ENCODE measurements at places on chromosomes 7 and 10.

DNA sequence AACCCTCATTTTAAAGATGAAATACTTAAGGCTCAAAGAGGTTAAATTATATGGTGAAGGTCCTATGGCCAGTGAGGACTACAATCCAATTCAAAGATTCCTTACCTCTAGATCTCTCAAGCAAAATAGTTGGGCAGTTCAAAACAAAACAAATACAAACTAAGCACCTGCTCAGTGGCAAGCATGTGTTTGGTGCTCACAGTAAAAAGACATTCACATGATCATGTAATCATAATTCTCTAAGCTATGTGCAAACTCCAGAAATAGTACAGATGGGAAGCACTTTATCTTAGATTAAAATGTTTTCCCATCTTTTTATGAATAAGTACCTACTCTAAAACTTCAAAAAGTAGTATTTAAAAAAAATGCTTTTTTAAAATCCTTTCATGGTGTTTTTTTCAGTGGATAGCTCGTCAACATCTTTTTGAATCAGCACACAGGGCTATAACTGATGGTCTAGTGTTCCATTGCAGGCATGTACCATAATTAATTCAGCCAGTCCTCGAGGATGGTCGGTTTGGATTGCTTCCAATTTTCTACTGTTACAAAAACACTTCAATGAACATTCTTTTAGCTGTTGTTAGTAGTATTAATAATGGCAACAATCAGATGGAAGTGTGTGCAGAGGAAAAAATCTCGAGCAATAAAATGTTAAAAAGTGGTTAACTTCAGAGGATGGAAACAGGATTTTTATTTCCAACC, 58.4 kb downstream of the CHCHD3 start:
- DNase-seq: no peak

GRCh38 chr10:122234416-122234815, 36.7 kb upstream of the BTBD16 start:
- no peak for DNase-seq

- no peak for DNase-seq
Measured at GRCh38 chr7:107138696-107139420, 29.9 kb upstream of the HBP1 start.

DNA sequence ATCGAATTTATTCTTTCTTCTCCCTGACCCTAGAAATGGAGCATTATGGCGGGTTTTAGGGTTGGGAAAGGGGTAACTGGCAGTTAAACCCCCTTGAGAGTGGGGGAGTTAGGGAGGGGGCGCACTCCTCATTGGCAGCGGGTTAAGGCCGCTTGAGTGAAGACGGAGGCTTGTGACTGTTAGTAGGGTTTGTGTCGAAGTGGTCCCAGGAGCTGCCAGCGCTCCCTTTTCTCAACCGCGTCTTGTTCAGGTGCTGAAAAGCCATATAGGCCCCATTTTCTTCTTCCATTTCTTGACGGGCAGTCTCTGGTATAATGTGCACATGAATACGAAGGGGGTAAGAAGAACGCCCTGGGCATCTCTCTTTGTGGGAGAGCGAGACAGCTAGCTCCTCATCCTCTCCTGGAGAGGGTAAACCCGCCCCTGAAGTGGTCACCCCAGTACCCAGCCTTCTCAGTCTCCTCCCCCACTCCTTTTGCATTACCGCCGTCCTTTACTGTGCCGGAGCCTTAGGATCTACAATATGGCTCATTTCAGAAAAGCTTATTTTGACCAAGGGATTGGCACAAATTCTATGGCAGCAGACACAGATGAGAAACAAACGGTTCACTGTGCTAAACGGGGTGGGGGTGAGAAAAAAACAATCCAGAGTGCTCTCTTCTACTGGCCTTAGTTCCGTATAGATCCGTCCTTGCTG, 836 bp downstream of the KMT2E start:
- peak; percentile 36 for DNase-seq

GRCh38 chr7:8442051-8442813, 8.8 kb downstream of the NXPH1 start:
- DNase-seq: no peak

GRCh38 chr10:106502641-106503040, 661.9 kb downstream of the SORCS1 start:
- DNase-seq: no peak

GRCh38 chr7:7706101-7706511, 12.3 kb downstream of the RPA3 start:
- no peak for DNase-seq

GRCh38 chr7:157692460-157693011, 355.7 kb downstream of the DNAJB6 start:
- DNase-seq: no peak

GRCh38 chr7:129110258-129110981, 34.1 kb upstream of the TSPAN33 start:
- DNase-seq: no peak

DNA sequence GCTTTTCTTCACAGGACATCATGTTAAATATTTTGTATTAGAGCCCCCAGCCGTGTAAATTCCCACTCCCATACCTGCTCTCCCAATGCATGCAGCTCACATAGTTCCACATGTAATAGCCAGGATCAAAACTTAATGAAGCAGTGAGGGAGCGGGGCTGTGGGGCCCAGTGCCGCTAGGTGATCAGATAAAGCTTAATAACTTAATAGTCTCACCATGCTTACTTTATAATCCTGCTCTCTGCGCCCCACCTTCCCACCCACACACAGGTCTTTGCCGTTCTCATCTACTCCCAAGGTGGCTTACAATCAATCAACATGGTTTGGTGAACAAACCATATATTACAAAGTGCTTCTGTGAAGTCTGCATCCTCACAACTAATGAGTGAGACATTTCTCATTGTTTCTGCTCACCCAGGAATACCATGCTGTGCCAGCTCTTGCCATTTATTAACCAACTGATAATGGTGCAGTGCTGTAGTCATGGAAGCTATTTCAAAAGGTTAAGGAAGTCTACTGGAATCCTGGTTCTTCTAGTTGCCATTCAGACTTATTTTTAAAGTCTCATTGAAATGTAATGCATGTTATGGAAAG, 156.4 kb downstream of the CTTNBP2 start:
- DNase-seq: no peak

DNA sequence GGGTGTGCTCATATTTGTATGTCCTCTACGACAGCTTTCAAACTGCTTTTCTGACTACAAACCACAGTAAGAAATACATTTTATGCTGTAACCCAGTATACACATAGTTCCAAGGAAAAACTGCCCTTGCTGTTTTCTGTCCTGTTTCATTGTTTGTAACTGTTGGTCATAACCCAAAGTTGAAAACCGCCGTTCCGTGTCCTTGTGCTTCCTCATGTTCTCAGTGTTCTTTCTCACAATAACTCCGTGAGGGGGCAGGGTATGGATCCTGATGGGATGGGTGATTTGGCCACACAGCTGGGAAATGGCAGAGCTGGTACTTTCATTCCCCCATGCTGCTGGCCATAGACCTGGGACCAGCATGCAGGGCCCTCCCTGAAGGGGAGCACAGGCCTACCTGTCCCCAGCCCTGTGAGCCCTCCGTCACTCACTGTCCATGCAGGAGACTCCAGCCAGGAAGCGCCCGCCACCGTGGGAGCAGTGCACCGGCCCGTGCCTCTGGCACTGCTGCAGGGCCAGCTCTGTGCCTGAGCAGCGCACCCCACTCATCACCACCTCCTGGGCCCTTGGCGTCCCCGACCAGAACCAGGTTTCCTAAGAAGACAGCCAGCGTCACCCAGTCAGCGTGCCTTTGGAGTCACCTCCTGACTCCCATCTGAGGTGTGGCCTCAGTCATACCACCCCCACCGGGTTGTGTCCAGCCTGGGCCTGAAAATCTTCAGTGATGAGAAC, 12.7 kb downstream of the LOXL4 start:
- no peak for DNase-seq
